ENCODE measurements at places on chromosomes 3 and 15.

DNA sequence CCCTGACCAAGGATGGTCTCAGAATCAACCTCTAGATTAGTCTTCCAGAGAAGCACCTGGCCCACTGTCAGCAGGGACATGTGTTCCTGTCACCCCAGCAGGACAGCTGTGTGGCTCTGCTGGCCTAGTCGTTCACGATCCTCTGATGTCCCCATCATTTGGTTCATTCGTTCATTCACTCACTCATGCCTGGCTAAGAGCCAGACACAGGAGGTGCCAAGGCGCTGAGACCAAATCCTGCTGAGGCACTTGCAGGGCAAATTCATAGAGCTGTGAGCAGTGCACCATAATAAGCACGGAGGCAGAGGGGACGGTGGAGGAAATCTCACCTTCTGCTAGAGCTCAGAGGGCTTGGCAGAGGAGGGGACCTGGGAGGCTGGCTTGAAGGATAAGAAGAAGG, 49.9 kb upstream of the FGD5 start:
- no peak for DNase-seq

DNA sequence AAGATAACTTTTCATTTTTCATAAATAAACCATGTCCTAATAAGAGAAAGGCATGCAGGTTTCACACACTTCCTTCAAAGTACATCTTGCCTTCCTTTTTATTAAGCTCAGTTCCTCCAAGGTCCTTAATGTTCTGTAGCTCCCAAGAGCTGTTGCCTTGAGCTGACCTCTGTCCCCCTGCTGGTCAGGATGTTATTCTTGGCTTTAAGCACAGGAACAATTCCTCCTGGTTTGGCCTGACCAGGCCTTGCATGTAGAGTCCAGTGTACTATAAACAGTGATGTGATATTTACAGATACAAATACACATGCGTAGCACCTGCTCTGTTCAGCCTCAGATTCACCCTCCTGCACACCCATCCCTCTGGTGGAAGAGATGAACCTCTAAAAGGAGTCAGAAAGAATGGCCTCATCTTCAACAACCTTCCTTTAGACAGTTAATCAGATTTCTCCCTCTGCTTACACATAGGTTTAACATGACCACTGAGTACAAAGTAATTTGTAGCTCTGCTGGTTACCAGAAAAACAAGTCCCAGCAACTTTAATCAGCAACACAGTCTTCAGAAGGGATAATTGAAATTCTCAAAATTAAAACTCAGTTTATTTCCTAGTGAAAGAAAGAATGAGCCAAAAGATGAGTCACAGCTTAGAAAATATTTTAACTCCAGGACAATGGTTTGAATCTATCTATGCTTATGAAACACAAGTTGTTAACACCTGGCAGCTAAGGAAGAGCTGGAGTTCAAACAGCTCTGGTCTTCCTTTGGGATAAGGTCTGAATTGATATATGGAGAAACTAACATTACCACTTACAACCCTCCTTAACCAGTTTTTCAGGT, 46.5 kb downstream of the PTPN9 start:
- peak; percentile 8 for DNase-seq

GRCh38 chr3:32626631-32627030, 56.0 kb upstream of the DYNC1LI1 start:
- peak; percentile 35 for DNase-seq

DNA sequence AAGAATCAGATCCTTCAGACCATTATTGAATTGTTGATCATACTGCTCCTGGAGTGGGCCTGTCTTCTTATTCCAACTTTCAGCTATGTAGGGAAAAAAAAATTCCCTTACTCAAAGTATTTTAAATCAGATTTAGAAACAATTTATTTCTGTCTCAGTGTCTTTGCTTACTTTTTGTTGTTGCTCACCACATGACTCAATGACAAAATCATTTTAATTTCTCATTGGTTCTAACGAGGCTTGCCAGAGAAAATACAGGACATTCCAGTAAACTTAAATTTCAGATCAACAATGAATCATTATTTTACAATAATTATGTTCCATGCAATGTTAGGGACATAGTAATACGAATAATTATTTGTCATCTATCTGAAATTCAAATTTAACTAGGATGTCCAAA, 748.5 kb upstream of the CBLB start:
- DNase-seq: no peak

- no peak for DNase-seq
Observed at GRCh38 chr3:140441006-140441405, 236.9 kb upstream of the TRIM42 start.

- DNase-seq: no peak
Observed at GRCh38 chr3:169475978-169476698, 187.4 kb downstream of the MECOM start.

DNA sequence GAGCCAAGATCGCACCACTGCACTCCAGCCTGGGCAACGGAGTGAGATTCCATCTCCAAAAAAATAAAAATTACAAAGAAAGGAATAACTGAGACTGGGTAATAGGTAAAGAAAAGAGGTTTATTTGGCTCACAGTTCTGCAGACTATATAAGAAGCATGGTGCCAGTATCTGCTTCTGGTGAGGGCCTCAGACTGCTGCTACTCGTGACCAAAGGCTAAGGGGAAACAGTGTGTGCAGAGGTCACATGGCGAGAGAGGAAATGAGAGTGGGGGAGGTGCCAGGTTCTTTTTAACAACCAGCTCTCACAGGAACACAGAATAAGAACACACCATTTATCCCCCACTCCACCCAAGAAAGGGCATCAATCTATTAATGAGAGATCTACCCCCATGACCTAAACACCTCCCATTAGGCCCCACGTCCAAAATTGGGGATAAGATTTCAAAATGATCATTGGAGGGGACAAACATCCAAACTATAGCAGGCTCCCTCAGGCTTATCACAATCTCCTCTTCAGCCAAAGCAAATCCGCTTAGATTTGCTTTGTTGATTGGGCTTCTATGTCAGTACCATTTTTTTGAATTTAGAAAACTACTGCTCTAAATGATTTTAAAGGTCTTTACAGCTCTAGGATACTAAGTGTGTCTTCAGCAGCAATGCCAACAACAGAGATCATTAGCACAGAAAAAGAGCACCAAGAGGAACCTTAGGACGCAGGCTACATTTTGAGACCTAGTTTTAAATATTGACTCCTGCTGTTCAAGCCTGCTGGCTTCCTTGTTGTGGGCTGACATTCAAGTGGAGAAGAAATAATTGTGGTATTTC, 84.2 kb upstream of the TBL1XR1 start:
- DNase-seq: peak; percentile 16

DNA sequence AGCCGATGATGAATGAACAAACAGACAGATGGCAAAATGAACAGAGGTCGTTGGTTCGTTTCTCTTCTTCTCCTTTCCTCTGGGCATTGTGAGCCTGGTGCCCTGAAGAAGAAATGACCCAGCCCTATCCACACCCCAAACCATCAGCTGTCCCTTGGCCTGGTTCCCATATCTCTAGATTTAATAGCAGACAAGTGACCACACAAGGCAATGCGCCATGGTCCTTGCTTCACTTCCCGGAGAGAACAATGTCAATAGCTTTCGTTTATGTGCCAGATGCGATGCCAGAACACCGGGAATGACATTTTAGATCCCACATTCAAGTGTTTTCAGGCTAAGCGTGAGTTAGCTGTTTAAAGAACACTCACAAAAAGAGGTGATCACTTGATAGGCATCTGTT, 17.7 kb downstream of the POC1A start:
- DNase-seq: no peak

GRCh38 chr3:66411474-66411873, 89.3 kb downstream of the LRIG1 start:
- DNase-seq: no peak

GRCh38 chr3:195044411-195044810, 226.5 kb downstream of the XXYLT1 start:
- DNase-seq: no peak

GRCh38 chr15:68081869-68082505, 27.9 kb downstream of the PIAS1 start:
- peak; percentile 32 for DNase-seq

DNA sequence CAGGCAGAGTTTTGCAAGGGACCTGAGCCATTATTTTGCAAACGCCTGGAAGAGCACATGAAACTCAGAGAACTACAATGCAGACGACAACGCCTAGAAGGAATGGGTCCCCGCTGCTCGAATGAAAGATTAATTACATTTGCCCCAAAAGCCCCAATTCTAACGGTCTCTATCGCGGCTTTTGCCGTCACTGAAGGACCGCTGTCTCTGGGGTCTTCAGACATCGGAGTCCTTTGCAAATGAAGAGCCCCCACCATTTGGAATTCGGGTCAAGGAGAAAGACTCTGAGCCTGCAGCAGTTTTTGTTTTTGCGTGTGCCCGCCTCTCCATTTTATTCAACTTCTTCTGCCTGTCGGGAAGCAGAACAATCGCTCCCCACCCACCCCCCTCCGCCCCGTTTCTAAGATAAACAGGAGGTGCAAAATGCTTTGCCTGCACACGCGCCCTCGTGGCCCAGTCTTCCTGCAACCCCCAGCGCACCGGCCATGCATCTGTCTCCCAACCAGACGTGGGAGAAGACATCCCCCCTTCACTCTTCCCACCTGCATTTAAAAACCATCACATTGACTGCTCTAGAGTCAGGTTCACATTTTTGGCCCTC, 13.5 kb downstream of the SOX2 start:
- no peak for DNase-seq

GRCh38 chr3:187019542-187020072, 89.3 kb downstream of the ST6GAL1 start:
- no peak for DNase-seq

DNA sequence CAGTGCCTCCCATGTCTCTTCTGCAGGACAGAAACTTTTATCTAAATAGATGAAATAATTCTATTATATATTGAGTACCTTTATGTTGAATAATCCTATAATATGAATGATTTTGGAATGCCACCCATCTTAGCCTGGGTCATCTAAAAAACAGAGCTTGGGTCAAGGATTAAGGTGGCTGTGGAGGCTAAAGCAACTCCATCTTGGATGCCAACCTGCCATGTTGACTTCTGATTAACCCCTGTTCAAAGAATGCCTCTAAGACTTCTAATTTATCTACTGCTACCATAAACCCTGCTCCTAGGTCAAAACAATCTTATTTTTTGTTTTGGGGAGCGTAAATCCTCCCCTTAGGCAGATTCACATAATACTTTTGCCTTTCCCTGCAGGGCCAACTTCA, 31.5 kb upstream of the C15orf39 start:
- DNase-seq: no peak

Data from Kasumi-1 (cell line).